ENCODE measurements at places on chromosomes 16 and 17.

DNA sequence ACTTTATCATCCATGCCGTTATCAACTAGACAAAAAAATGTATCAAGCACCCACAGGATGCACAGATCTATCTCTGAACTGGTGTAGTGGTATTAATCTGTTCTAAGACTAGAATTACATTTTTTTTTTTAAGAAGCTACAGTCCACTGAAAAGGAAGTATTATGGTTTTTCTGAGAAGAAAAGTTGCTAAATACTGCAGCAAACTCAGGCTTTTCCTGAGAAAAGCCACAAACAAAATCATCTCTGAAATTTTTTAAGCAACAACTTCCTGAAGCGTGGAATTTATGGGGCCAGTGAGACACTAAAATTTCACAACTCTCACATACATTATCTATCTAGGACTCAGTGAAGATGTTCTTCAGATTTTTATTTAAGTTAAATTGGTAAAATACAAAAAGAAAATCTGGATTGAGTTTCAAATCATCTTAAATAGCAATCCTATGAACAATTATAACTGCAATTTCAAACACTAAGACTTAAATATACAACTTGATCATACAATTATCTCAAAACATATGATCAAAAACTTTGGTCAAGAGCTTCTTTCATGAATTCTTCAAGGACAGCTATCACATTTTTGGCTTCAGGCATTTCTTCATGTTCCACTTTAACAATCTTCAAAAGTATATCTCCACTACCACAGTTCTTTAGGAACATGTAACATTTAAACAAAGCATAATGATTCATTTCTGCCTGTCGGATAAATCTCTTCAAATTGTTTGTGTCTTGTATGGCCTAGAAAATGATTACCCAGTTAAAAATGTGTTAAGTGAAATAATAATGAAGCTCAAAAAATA is 10.5 kb downstream of the C17orf75 start:
- no peak for DNase-seq

DNA sequence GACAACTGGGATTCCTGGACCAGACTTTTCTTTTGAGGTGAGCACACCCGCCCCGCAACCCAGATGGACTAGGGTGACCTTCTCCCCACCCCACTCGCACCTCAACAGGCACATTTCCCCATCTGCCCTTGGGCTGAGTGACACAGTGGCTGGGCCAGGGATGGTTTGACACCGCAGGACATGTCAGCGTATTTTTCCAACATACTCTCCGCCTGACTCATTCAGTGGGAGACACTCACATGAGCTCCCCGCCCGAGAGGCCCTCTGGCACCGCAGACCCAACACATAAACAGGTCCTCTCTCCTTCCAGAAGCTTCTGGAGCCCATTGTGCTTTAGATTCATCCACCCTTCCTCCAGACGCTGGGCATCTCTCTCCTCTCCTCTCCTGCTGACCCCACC is 69.4 kb downstream of the ZDHHC7 start:
- peak; percentile 64 for DNase-seq

DNA sequence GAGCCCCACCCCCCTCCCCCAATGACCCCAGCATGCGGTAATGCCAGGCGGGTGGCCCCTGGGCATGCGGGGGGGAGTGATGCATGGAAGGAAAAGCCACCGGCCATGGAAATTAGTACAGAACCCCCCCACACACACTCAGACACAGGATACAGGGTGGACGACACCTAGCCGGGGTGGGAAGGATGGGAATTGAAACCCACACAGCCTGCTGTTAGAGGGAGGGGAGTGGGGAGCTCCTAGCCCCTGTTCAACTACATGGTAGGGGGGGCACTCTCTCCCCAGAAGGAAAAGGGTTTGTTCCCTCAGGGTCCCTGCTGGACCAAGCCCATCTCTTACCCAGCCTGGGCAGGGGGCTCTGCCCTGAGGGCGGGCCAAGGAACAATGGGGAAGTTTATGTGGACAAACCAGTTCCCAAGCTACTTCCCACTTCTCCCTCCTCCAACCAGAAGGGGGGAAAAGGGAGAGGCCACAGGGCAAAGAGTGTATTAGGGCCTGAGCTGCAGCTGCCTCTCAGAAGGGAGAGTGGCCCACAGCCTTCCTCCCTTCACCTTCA is 5.2 kb downstream of the TMUB2 start:
- DNase-seq = no peak

DNA sequence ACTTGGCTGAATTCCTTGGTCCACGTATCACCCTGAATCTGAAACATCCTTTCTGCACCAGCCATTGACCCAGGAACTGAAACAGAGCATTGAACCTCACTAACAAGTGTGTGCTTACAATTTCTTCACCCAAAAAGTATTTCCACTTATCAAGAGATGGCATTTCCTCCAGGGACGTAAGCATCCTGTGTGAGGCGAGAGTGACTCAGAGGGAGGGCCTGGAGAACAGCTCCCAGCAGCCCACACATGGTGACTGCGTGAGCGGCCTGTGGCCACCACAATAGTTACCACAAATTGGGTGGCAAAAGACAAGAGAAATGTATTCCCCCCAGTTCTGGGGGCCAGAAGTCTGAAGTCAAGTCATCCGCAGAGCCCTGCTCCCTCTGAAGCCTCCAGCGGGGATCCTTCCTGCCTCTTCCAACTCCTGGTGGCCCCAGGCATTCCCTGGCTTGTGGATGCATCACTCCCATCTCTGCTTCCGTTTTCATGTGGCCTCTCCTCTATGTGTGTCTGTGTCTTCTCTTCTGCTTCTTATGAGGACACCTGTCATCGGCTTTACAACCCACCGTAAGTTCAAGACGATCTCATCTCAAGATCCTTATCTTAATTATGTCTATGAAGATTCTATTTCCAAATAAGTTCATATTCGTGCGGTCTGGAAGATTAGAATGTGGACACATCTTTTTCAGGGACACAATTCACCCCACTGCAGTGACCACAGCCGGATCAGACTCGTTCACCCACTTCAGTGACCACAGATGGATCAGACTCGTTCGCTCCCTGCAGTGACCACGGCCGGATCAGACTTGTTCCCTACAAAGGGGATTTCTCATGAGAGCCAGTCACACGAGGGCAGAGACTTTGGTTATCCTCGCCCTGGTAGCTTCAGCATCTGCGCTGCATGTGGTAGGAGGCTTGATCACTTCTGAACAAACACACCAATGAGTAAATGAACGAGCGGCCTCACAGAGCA is 122.6 kb upstream of the FOXF1 start:
- peak; percentile 37 for DNase-seq

- no peak for DNase-seq
Observed at GRCh38 chr17:15981208-15981607, 18.3 kb downstream of the ZSWIM7 start.

DNA sequence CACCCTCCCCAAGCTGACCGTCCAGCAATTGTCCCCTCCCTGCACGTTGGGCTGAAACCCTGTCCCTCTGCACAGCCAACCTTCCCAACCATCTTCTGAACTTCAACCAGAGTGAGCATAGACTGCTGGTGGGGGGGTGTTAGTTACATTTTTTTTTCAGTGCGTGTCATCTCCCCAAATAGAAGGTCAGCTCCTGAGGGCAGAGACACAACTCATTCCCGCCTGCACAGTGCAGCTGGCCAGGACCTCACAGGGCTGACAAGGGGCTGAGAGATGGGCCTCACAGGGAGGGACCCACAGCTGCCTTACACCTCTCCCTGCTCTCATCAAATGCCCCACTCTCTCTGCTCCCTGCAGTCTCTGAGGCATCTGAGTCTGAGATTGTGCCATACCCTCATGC is 8.4 kb downstream of the SRL start:
- DNase-seq = no peak

DNA sequence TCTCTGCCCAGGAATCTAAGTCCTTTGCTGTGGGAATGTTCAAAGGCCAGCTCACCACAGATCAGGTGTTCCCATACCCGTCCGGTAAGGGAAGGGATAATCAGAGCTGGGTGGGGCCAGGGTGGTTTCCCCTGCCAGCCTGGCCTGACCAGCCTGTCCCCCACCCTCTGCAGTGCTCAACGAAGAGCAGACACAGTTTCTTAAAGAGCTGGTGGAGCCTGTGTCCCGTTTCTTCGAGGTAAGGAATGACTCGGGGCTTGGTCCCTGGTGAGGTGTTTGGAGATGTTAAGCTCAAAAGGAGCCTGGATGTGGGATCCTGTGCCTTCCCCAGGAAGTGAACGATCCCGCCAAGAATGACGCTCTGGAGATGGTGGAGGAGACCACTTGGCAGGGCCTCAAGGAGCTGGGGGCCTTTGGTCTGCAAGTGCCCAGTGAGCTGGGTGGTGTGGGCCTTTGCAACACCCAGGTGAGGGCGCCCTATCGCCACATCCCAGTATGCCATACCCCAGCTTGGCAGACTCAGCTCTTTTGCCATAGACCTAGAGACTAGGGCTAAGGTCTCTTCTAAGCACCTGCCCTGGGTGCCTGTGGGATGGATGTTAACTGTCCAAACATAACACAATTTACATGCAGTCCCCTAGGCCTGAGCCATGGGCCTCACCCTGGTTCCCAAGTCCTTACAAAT is 997 bp downstream of the ACADVL start:
- peak; percentile 51 for DNase-seq

All from T1000 (cell line).